Esophagus squamous epithelium (tissue), 5 donors: ENCODE measurements at places on chromosomes 7 and 10. TPM values are rescaled to one million over a fixed set of nuclear protein-coding genes. Genes with fewer than 3 reads are reported as not detected.

DNA sequence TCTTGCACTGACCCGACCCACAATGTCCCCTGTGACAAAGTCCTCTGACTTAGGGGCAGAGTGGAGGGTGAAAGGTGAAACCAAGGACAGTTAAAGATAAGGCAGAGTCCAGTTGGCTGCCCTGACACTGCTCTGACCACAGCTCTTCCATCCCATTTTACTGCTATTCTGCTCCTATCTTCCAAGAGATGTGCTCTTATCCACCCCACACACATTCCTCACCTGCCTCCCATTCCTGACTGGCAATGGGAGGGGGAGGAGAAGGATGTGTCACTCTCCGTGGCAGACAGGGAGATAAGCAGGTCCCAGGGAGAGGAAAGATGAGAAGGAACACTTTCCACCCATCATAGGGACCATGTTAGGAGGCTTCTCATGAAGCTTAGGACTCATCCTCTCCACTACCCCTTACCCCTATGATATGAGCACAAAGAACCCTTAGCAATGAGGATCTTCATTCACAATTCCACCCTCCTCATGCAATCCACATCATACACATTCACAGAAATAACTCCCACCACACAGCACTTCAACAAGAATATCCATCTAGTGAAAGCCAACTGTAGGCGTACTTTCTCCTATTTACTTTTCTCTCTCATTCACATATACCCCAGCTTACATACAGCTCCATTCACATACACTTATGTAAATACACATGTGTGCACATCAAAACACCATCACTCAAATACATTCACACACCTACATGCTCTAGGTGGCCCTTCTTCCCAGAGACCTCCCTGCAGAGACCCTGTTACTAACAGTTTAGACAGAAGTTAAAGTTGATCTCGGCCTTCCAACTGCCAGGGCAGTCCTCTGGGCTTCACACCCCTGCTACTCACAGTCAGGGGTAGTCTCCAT lies 6.6 kb downstream of the SYNPO2L start:
- no peak for DNase-seq

CALHM2 gene
- total RNA-seq: 5.0 TPM

STRIP2 gene
- total RNA-seq: 1.4 TPM

DNA sequence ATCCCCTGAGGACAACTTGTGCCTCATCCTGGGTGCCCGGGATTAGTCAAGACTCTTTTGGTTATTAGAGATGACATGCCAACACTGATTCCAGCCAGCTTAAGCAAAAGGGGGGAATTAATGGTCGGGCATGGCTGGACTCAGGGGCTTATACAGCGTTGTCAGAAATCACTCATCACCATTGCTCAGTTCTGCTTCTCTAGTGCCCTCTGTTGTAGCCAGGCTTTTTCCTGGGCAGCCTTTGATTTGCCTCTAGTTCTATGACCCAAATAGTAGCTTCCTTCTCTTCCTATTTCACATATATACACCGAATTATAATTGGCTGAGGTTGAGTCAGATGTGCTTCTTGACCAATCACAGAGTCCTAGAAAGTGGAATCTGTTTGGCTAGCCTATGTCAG lies 192.0 kb upstream of the HABP2 start:
- DNase-seq: no peak

DNA sequence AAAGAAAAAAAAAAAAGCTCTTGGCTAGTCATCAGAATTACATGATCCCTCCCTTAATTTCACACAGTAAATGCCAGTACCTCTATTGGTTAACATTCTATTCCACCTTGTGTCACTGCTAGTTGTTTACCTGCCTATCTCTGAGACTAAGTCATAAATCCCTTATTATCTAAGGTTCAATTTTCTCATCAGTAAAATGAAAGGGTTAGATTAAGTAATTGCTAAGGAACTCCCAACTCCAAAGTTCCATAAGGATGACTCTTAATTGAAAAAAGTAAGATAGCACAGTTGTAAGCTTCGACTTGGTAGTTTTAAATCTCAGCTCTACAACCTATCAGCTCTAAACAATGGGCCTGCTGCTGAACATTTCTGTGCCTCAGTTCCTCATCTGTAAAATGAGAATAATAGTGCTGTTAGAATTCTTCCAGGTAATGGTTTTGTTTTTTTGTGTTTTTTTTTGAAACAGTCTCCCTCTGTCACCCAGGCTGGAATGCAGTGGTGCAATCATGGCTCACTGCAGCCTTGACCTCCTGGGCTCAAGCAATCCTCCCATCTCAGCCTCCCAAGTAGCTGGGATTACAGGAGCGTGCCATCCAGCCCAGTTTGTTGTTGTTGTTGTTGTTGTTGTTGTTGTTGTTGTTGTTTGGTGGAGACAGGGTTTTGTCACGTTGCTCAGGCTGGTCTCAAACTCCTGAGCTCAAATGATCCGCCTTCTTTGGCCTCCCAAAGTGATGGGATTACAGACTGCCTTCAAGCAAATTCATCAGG lies 35.6 kb downstream of the SRPK2 start:
- DNase-seq: no peak

- no peak for DNase-seq
Measured at GRCh38 chr7:4319280-4319679, 362.8 kb upstream of the FOXK1 start.

FAM241B gene
- 1.7 TPM for total RNA-seq

DNA sequence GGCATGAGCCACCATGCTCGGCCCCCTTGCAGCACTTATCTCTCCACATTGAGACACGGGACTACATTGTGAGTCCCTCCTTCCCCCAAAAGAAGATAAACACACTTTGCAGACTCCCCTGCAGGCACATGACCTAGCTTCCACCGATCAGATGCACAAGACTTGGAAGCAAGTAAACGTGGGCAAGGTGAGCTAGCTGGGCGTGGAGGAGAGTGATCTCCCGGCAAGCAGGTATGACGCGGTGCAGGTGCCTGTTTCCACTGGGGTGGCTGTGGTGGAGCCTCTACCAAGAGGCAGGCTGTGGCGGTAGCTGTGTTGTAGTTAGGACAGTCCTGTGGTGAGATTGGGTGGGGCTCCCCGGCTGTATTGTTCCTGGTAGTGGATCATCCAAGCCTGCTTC lies 7.7 kb upstream of the COMTD1 start:
- DNase-seq: no peak

MYO3A gene
- total RNA-seq: 2.9 TPM

HOGA1 gene
- total RNA-seq: 1.1 TPM

PRSS37 gene
- total RNA-seq: not detected

DNA sequence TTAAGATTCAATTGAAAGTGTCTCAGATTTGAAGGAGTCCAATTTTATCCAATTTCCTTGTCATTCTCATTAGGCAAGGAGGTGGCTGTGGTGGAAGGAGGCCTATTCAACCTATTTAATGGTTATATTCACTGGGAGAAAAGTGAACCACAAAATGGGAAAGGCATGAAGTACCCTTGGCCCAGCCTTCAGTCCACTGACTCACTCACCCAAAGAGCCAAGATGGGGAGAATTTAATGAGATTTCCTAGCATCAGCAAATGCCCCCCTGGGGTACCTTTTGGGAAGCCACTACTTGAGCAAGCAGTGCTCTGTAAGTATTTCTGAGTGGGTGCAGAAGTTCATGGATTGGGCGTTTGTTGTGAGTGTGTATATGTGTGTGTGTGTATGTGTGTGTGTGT lies 144.1 kb downstream of the NRP1 start:
- no peak for DNase-seq

- no peak for DNase-seq
Measured at GRCh38 chr7:80146545-80147182, 12.0 kb downstream of the GNAI1 start.

DNA sequence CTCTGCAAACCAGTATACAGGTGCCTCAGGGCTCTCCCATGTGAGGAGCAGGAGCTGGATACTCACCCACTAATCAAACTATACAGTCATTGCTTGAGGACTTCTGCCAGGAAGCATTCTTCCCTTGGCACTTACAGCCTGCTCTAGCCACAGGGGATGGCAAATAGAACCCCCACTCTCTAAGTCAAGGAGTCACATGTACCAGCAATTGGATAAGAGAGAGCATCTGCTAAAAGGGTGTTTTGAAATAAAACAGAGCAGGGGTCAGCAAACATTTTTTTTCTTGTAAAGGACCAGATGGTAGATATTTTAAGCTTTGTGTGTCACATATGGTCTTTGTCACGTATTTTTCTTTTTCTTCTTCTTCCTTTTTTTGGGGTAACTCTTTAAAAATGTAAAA lies 865.2 kb upstream of the GHITM start:
- no peak for DNase-seq

GRCh38 chr7:69906283-69906995 lies 308.2 kb downstream of the AUTS2 start:
- no peak for DNase-seq

- peak; percentile 70 for DNase-seq
Measured at GRCh38 chr7:44748045-44748947, at the start of gene ZMIZ2. Gene ZMIZ2 (plus strand): TSS chr7:44748847. CDS start chr7:44756250, 7,403 bp downstream.

DNA sequence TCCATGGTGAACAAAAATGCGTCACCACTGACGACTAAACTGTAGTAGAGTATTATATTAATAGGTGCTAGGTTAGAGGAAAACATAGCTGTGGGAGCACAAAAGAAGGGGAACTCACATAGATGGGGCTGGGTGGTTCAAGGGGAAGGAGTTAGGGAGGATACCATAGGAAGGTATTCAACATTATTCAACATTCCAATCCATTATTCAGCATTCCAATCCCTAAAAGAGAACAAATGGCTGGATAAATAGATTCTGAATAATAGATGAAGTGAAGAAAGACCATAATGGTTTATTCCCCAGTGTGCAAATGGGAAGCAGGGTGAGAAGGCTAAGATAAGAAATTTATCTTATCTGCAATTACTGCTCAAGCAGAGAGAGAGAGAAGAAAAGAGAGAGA lies 61.4 kb downstream of the AASS start:
- DNase-seq: no peak

FFAR4 gene
- total RNA-seq: not detected

RBP3 gene
- not detected for total RNA-seq

ZNF727 gene
- 2.5 TPM for total RNA-seq

NPFFR1 gene
- total RNA-seq: not detected

GBX1 gene
- total RNA-seq: not detected

DNA sequence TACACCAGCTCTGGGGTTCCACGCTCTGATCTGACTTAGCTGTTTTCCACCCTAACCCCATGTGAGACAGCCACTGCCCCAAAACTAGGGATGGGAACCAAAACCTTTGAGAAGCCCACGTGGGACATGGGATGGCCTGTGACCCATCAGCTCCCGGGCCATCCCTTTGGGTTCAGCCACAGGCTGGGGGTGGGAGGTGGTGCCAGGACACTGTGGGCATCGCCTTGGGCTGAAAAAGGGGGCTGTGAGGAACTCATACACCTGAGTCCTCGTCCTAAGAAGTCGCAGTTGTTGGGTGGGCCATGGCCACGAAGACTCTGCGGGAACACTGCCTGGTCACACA lies 379.1 kb downstream of the DNAJB6 start:
- DNase-seq: no peak

PLEKHS1 gene
- total RNA-seq: 0.82 TPM

- DNase-seq: no peak
Measured at GRCh38 chr10:113980408-113981087, 63.1 kb upstream of the ADRB1 start.
